ENCODE measurements at places on chromosomes 4 and X. TPM values are rescaled to one million over a fixed set of nuclear protein-coding genes. Genes with fewer than 3 reads are reported as not detected.

The NLRP2B gene
- total RNA-seq, result not detected

The PABPC1L2A gene
- not detected for total RNA-seq

The EOLA2 gene
- total RNA-seq, result 106 TPM

The NOX1 gene
- not detected for total RNA-seq

The MSX1 gene
- total RNA-seq, result 6.5 TPM

The SASH3 gene
- total RNA-seq, result 3.5 TPM

GRCh38 chr4:80231180-80231579 is 33.9 kb downstream of the PRDM8 start:
- DNase-seq, result no peak
- no peak overlapping the region for H3K4me3 ChIP-seq
- no peaks in the 10 kb centered on the region for H3K4me1 ChIP-seq
- no peak overlapping the region for H3K27ac ChIP-seq
- H3K36me3 ChIP-seq, result no peaks in the 10 kb centered on the region

- H3K27me3 ChIP-seq, result no peaks in the 10 kb centered on the region
- DNase-seq, result no peak
- H3K36me3 ChIP-seq, result no peaks in the 10 kb centered on the region
- no peaks in the 10 kb centered on the region for H3K4me1 ChIP-seq
Measured at GRCh38 chr4:31674313-31674947, 954.3 kb downstream of the PCDH7 start.

- no peaks in the 10 kb centered on the region for H3K4me1 ChIP-seq
- no peak for DNase-seq
- H3K4me3 ChIP-seq, result no peak overlapping the region
- no peak overlapping the region for H3K27ac ChIP-seq
Measured at GRCh38 chr4:68218044-68218443, 27.4 kb downstream of the TMPRSS11B start.

GRCh38 chrX:109684136-109684535 is 48.9 kb downstream of the ACSL4 start:
- DNase-seq, result no peak
- H3K27me3 ChIP-seq, result no peaks in the 10 kb centered on the region
- H3K4me3 ChIP-seq, result no peak overlapping the region

- H3K27ac ChIP-seq, result no peak overlapping the region
- H3K4me3 ChIP-seq, result no peak overlapping the region
- no peaks in the 10 kb centered on the region for H3K4me1 ChIP-seq
- H3K36me3 ChIP-seq, result no peaks in the 10 kb centered on the region
- H3K27me3 ChIP-seq, result no peaks in the 10 kb centered on the region
Measured at GRCh38 chr4:103915224-103915869, 195.6 kb upstream of the TACR3 start.

DNA sequence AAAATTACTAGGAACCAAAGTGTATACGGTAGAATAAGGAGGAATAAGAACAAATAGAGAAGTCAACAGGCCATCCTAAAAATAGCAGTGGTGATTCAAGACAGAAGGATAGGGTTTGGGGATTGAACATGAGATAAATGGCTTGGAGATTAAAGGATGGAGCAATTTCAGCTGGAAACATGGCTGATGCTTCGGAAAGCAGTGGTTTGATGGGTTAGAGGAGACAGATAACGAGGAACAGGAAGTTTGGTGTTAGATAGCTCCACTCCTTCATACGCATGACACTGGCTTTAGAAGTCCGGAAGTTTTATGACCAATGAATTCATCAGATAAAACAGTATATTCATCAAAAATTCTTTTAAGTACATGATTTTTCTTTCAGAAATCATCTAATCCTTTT is 70.8 kb upstream of the GALNTL6 start:
- no peaks in the 10 kb centered on the region for H3K27me3 ChIP-seq
- H3K27ac ChIP-seq, result no peak overlapping the region
- H3K4me1 ChIP-seq, result no peaks in the 10 kb centered on the region
- no peak for DNase-seq
- H3K36me3 ChIP-seq, result no peaks in the 10 kb centered on the region
- H3K4me3 ChIP-seq, result no peak overlapping the region

GRCh38 chrX:13495232-13495631 is 74.2 kb upstream of the EGFL6 start:
- no peaks in the 10 kb centered on the region for H3K36me3 ChIP-seq
- peaks cover 2% of the 10 kb centered on the region for H3K27me3 ChIP-seq
- H3K4me3 ChIP-seq, result no peak overlapping the region
- no peaks in the 10 kb centered on the region for H3K4me1 ChIP-seq
- DNase-seq, result no peak

DNA sequence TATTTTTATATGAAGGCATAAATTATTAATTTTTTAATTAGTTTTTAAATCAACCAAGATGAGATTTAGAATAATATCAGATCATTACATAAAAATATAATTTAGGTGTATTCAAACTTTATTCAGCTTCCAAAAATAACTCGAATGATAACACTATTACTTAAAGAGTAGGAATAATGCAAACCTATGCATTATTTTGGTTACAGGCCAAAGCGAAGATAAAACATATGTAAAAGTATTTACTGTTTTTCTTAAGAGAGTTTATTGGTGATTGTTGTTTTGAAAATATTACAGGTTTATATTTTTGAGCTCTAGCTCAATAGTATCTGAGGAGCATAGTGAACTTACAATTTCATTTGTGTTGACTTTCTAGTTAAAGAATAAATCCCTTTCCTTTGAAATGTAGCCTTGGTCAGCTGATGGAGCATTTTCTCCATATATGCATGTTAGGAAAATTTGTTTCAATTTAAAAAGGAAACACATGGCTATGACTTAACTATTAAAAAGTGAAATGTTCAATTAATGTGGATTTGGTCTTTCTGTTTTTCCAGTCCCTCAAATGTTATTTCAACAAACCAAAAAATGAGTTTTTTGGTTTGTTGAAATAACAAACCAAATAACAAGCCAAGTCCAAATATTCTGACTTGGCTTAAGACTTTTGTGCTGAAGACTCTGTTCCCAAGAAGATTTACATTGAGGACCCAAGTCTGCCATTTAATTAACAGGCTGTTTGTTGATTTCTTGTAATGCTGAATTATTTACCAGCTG is 346.9 kb downstream of the ARHGAP24 start:
- H3K27me3 ChIP-seq, result no peaks in the 10 kb centered on the region
- H3K36me3 ChIP-seq, result no peaks in the 10 kb centered on the region
- DNase-seq, result no peak
- H3K4me3 ChIP-seq, result no peak overlapping the region

- H3K4me1 ChIP-seq, result peaks cover 18% of the 10 kb centered on the region
- no peaks in the 10 kb centered on the region for H3K27me3 ChIP-seq
- H3K4me3 ChIP-seq, result no peak overlapping the region
Measured at GRCh38 chr4:1756893-1757779, 35.8 kb downstream of the TACC3 start.

DNA sequence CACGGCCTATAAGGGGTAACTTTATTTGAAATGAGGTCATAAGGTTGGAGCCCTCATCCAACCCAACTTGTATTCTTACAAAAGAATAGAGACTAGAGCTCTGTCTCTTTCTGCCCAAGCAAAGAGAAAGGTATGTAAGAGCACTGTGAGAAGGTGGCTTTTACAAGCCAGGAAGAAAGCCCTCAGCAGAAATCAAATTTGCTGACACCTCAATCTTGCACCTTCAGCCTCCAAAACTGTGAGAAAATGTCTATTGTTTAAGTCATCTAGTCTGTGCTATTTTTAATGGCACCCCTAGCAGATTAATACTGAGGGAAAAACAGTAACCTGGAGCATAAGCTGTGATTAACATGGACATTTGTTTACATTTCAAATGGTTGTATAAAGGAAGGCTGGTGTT is 860.7 kb downstream of the PCDH7 start:
- H3K27me3 ChIP-seq, result no peaks in the 10 kb centered on the region
- DNase-seq, result no peak
- no peaks in the 10 kb centered on the region for H3K36me3 ChIP-seq
- no peaks in the 10 kb centered on the region for H3K4me1 ChIP-seq
- H3K27ac ChIP-seq, result no peak overlapping the region

DNA sequence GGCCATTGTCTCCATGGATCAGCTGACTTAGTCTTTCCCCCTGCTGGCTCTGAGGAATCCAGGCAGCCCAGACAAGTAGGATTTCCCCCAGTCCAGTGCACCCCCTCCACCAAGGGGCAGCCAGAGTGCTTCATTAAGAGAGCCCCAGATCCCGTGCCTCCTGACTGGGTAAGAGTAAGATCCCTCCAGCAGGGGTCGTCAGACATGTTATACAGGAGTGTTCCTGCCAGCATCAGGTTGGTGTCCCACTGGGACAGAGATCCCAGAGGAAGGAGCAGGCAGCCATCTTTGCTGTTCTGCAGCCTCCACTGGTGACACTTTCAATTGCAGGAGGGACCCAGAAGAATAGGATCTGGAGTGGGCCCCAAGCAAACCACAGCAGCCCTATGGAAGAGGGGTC is 29.0 kb upstream of the INPP4B start:
- H3K27ac ChIP-seq, result no peak overlapping the region
- no peak for DNase-seq
- H3K4me1 ChIP-seq, result no peaks in the 10 kb centered on the region
- H3K27me3 ChIP-seq, result no peaks in the 10 kb centered on the region
- no peak overlapping the region for H3K4me3 ChIP-seq
- H3K36me3 ChIP-seq, result no peaks in the 10 kb centered on the region

- H3K36me3 ChIP-seq, result no peaks in the 10 kb centered on the region
- no peak overlapping the region for H3K4me3 ChIP-seq
- DNase-seq, result no peak
- H3K27ac ChIP-seq, result no peak overlapping the region
Measured at GRCh38 chr4:113958766-113959538, 20.5 kb downstream of the ARSJ start.

DNA sequence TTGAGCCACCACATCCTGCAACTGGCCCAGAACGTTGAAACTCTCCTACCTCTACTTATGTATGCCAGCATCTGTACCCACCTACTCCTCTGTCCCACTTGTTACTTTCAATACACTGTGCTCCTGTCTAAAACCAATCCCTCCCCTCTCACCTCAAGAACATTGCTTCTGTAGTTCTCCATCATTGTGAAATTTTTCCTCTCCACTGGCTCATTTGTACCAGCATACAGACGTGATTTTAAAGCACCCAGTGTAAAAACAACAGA is 25.5 kb upstream of the USO1 start:
- H3K36me3 ChIP-seq, result no peaks in the 10 kb centered on the region
- no peak for DNase-seq
- H3K4me3 ChIP-seq, result no peak overlapping the region

DNA sequence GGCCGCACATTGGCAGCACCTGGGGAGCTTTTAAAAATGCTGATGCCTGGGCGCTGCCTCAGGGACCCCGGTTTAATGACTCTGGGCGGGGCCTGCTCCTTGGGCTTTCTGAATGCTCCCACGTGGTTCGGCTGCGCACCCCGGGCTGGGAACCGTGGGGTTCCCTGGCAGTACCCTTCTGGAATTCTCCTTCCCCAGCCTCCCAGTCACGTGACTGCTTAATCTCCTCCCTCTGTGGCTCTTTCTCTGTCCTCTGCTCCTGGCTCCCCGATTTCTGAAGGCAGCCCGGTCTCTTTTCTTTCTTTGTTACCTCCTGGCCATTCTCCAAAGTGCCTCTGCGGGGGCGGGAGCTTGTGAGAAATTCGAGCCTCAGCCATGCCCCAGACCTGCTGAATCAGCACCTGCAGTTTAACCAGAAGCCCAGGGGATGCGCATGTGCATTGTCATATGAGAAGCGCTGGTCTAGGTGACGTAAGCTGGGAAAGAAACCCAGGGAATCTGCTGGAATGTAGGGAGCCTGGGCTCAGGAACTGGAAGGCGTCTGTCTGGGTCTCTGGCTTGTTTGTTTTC is 16.6 kb downstream of the CLCN4 start:
- peaks cover 8% of the 10 kb centered on the region for H3K27me3 ChIP-seq
- no peak overlapping the region for H3K4me3 ChIP-seq

DNA sequence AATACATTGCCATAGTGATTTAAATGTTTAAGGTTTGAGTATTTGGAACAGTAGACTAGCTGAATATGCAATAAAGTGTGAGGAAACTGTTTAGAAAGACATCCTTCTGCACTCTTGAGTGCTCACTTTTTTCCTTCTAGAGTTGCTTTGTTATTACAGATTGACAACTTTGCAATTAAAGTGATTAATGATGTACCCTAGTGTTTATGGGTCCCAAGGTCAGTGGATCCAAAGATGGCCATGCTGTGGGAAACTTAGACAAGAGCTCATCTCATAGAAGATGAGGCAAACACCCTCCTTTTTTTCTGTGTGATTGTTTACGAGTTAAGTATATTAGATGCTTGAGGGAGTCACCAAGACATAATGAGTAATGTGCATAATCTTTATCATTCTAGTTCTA is 118.8 kb downstream of the PDLIM5 start:
- no peaks in the 10 kb centered on the region for H3K27me3 ChIP-seq
- H3K4me1 ChIP-seq, result peaks cover 41% of the 10 kb centered on the region
- no peak overlapping the region for H3K4me3 ChIP-seq
- DNase-seq, result no peak
- no peak overlapping the region for H3K27ac ChIP-seq

GRCh38 chrX:121146059-121146628 is 98.7 kb downstream of the GLUD2 start:
- no peak overlapping the region for H3K27ac ChIP-seq
- no peaks in the 10 kb centered on the region for H3K4me1 ChIP-seq
- no peak for DNase-seq
- no peaks in the 10 kb centered on the region for H3K27me3 ChIP-seq
- H3K36me3 ChIP-seq, result no peaks in the 10 kb centered on the region

DNA sequence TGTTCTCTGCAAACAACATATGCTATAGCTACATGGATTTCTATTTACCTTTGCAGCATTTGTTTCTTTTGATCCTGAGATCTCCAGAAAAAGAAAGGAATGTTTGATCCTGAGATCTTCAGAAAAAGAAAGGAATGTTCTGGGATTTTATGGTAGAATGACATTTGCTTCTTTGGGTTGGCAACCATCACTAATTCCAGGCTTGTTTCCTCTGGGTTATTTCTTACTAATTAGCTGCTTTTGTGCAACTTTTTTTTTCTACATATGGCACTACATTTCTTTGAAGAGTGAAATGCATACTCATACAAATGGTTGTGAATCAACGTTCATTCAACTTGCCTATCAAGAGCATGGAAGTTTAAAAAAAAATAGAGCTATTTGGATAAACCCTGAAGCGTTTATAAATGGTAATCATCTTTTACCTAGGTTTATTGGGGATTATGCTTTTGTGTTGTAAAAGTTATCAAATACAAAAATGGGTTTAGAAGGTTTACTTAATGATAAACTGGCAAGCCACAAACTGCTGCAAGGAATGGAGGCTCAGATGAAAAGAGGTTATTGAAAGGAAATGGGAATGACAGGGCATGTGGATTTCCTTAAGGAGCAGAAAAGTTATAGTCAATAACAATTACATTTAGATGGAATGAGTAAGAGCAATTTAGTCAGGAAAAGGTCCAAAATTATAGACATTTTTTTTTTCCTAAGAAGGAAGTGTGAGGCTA is 95.6 kb upstream of the PCDH18 start:
- no peak overlapping the region for H3K4me3 ChIP-seq
- no peak for DNase-seq
- no peaks in the 10 kb centered on the region for H3K36me3 ChIP-seq
- H3K4me1 ChIP-seq, result no peaks in the 10 kb centered on the region

- no peak overlapping the region for H3K27ac ChIP-seq
- DNase-seq, result no peak
- no peaks in the 10 kb centered on the region for H3K27me3 ChIP-seq
- no peaks in the 10 kb centered on the region for H3K4me1 ChIP-seq
- no peaks in the 10 kb centered on the region for H3K36me3 ChIP-seq
Measured at GRCh38 chr4:188665491-188666457, 526.5 kb downstream of the TRIML1 start.

- peak; percentile 58 for DNase-seq
- H3K27me3 ChIP-seq, result no peaks in the 10 kb centered on the region
- H3K36me3 ChIP-seq, result no peaks in the 10 kb centered on the region
- H3K4me3 ChIP-seq, result no peak overlapping the region
- no peaks in the 10 kb centered on the region for H3K4me1 ChIP-seq
Measured at GRCh38 chr4:113278324-113278934, 229.0 kb downstream of the ANK2 start.

Data from stomach (tissue), 19 donors.